BE2C (cell line): ENCODE measurements at places on chromosomes 1 and 21.

DNA sequence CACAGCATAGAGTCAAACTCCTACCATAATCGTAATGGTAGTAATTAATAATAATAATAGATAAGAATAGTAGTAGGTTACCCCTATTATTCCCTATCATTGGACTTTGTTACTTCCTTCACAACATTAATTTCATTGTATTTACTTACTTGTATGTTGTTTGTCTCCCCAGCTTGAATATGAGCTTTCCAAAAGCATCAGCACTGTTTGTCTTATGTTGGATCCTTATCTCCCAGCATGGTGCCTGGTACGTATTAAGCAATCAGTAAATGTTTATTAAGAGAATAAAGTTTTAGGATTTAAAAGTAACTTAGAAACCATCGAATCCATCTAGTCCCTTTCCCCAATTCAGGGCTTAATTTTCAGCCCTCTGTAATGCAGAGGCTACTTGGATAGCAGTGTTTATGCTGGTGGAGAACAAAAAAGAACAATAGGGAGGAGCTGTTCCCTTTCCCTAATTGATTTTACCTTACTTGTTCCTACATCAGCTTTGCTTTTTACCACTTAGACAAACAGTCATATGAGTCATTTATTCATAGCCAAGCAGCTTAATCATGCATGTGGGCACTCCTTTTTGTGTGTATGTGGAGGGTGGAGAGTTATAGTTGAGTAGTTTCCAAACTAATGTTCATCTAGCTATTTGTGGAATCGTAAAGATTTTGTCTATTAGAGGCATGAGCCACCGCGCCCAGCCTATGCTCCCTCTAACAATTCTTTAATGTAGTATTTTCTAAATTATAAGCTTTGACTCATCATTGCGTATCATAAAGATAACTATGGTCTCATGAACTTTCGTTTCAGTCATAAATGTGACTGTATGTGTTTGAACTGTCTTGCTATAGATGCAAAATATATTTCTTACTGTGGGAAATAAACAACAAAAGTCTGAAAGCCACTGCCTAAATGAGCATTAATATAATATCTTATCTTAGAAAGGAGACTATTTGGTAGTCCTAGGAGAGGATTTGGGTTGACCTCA lies 20.9 kb upstream of the DR1 start:
- no peak for DNase-seq

GRCh38 chr21:34276711-34277425 lies 86.9 kb upstream of the KCNE2 start:
- no peak for DNase-seq

GRCh38 chr1:48810740-48811139 lies 34.0 kb upstream of the BEND5 start:
- DNase-seq = no peak

GRCh38 chr1:177091040-177091439 lies 73.5 kb downstream of the ASTN1 start:
- no peak for DNase-seq

GRCh38 chr1:96234299-96234698 lies 487.3 kb upstream of the PTBP2 start:
- peak; percentile 74 for DNase-seq

DNA sequence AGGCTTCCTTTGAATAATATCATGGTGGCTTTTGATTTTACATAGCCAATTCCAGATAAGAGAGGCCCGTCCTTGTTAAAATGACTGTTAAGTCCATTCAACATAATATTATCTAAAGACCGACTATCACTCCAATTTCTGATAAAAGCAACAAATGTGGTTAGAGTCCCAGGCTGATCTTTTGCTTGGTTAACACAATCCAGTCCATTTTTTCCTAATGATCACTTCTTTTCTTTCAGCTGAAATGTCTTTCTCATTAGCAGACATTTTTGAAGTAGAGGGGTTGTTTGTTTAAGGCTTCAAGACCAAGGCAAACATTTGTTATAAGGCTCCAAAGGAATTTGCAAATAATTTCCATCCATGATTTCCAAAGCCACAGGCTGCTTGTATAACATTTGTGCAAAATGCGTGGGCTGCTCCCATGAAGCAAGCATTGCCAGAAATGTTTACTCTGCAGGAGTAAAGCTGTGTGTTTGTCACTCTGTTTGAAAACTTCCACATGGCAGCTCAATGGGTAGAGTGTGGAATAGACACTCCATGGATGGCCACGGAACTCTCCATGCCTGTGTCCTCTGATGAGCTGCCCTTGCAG lies 111.5 kb downstream of the PSMG1 start:
- DNase-seq = no peak

- DNase-seq = no peak
Observed at GRCh38 chr1:33460947-33461629, 11.4 kb upstream of the ZSCAN20 start.

- DNase-seq = no peak
Observed at GRCh38 chr1:63592536-63593302, 492 bp upstream of the PGM1 start.

DNA sequence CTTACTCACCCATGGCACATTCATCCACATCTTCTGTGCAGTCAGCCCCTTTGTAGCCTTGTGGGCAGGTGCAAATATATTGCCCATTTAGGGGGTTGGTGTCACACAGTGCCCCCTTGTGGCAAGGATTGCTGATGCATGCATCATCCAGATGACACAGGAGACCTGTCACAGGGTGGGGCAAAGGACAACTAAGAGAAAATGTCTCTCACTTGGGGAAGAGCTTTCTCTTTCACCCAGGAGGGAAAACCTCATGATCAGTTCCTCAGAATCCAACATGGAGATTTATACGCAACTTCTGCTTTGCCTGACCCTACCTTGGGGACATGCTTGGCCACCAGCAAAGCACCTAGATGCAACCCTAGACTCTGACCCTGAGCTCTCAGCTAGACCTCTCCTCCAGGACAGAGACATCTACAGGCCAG lies 71.8 kb upstream of the ADAM30 start:
- peak; percentile 65 for DNase-seq
